Thyroid gland (tissue), 4 donors: ENCODE measurements at places on chromosomes 2 and 18. TPM values are rescaled to one million over a fixed set of nuclear protein-coding genes. Genes with fewer than 3 reads are reported as not detected.

COLEC11 gene
- total RNA-seq, result 2.8 TPM

GRCh38 chr2:236985761-236986339 is 99.8 kb upstream of the COPS8 start:
- no peaks in the 10 kb centered on the region for H3K36me3 ChIP-seq
- peaks cover 27% of the 10 kb centered on the region for H3K4me1 ChIP-seq
- DNase-seq, result no peak
- H3K27me3 ChIP-seq, result no peaks in the 10 kb centered on the region

GRCh38 chr2:23925702-23926289 is 1.1 kb downstream of the ATAD2B start:
- H3K4me1 ChIP-seq, result peaks cover 17% of the 10 kb centered on the region
- no peaks in the 10 kb centered on the region for H3K27me3 ChIP-seq
- no peaks in the 10 kb centered on the region for H3K36me3 ChIP-seq
- H3K27ac ChIP-seq, result peak overlapping the region; percentile 93
- peak; percentile 56 for DNase-seq
- peak overlapping the region; percentile 79 for H3K4me3 ChIP-seq

DNA sequence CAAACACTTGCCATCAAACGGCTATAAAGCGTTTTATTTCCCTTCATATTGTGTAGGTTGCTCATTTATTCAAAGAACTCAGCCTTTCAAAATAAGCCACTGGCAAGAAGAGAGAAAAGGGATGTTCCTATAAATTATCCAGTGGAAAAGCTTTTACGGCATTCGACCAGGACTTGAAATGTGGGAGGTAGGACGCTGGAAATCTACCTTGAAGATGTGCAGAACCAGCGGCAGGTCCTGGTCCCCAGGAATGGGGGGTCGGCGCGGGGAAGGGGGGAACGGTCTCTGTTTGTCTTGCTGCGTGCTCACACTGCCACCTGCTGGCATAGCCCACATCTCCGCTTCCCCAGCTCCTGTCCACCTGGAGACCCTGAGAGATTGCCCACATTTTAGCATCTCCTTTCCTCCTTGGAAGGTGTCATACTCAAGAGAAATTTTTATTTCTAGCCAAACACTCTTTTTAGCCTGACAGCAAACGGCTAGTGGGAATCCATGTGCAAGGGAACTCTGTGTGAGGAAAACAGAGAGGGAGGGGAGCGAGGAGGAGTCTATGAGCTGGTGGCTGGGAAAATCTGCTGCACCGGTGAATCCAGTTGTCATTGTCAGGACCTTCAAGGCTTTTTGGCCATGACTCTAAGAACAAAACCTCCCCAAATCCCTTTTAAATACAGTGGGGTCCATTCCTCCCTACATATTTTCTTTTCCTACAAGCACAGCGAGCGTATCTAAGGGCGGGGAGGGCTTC is 349.0 kb upstream of the PKDCC start:
- no peak overlapping the region for H3K27ac ChIP-seq
- DNase-seq, result peak; percentile 29
- H3K4me3 ChIP-seq, result no peak overlapping the region
- H3K27me3 ChIP-seq, result no peaks in the 10 kb centered on the region
- no peaks in the 10 kb centered on the region for H3K4me1 ChIP-seq
- H3K36me3 ChIP-seq, result no peaks in the 10 kb centered on the region

DNA sequence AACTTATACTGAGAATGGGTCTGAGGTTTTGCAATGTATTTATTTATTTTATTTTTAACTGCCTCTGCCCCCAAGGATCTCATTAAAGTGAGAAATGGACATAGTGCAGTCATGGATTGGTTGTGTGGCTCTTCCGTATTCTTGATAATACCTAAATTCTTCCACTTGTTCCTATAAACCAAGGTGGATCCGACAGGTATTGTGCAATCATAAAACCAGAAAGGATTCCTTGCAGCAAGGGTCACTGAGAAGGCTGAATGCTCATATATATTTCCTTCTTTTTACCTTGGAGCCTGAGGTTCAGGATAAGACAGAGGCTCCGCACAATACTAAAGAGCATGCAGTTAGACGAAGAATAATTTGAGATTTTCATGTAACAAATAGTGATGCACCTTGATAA is 826.0 kb upstream of the SOX11 start:
- no peak overlapping the region for H3K27ac ChIP-seq
- H3K4me3 ChIP-seq, result no peak overlapping the region
- no peak for DNase-seq
- no peaks in the 10 kb centered on the region for H3K4me1 ChIP-seq
- H3K36me3 ChIP-seq, result no peaks in the 10 kb centered on the region
- H3K27me3 ChIP-seq, result no peaks in the 10 kb centered on the region
